ENCODE measurements at places on chromosomes 6 and 20.

DNA sequence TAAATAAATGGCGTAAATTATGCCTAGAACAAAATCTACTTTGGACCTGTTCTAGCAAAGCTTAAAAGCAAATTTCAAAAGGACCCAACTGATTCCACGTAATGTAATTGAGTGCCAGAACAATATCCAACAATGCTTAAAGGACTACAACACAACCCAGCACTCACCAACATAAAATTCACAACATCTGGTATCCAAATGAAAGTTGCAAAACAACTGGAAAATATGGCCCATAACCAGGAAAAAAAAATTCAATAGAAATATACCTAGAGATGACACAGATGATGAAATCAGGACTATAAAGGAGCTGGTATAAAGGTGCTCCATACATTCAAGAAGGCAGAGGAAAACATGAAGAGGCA lies 14.1 kb downstream of the TUBB2B start:
- no peak for DNase-seq

DNA sequence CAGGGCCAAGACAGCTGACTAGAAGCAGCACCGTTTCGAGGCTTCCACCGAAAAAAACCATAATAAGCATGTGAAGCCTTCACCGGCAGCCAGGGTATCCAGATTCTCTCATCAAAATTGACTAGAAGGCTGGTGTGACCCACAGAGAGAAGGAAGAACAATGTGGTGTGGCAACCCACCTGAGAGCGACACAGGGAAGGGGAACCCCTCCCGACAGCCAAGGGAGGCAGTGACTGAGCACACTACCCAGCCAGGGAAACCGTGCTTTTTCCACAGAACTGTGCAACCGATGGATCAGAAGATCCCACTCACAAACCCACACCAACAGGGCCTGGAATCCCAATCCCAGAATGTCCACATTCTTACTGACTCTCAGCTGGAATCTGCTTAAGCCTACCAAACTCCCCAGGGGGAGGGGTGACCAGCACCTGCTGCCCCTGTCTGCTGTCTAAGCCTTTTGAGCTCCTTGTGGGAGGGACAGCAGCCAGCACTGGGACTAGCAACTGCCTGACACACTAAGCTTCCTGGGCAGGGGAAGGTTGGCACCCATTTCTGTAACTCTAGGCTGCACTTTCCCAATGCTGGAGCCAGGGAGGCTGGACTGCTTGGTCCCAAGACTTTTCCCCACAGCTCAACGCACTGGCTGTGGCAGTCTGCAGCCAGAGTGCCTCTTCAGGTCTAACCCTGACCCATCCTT lies 231.9 kb upstream of the FAM83B start:
- no peak for DNase-seq

GRCh38 chr6:27020553-27020880 lies 227.0 kb upstream of the PRSS16 start:
- DNase-seq, result no peak

- DNase-seq, result peak; percentile 53
Measured at GRCh38 chr6:16929809-16930208, 168.5 kb upstream of the ATXN1 start.
